ENCODE measurements at places on chromosomes 3 and 15.

GRCh38 chr15:66948294-66948693 lies 117.1 kb upstream of the SMAD3 start:
- DNase-seq: peak; percentile 60

DNA sequence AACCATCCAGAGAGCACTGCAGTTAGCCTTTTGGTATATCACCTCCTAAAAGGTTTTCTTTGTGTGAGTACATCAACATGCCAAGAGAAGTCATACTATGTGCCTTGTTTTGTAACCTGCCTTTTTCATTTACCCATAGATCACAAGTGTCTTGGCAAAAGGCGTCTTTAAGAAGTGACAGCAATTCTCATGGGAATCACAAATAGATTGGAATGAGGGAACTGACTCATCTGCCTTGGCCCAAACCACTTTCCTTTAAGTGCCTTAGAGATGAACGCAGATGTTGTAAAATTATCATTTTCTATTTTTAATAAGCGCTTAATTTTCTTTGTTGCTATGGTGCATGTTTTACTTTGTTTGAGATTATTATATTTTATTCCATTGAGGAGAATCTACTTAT lies 20.7 kb upstream of the POMGNT2 start:
- no peak for DNase-seq

GRCh38 chr3:18446149-18446825 lies 21.1 kb upstream of the SATB1 start:
- DNase-seq: no peak

DNA sequence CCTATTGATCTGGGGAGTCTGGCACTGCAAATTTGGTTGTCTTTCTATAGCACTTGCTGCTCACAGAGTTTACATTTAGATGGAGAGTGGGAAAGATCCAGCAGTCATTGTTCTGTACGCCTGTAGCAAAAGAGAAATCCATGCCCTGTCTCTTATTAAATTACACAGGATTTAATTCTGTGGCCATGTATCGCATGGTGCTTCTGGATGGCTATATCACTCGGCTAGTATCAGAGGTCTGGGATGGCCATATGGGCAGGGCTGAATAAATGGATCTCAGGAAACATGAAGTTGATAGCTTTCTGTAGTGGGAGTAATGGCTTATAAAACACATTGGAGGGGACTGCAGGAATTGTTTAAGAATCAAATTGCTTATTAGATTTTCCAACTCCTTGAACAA lies 325.8 kb upstream of the DPH6 start:
- no peak for DNase-seq

- no peak for DNase-seq
Observed at GRCh38 chr3:29397406-29397805, 116.5 kb downstream of the RBMS3 start.

DNA sequence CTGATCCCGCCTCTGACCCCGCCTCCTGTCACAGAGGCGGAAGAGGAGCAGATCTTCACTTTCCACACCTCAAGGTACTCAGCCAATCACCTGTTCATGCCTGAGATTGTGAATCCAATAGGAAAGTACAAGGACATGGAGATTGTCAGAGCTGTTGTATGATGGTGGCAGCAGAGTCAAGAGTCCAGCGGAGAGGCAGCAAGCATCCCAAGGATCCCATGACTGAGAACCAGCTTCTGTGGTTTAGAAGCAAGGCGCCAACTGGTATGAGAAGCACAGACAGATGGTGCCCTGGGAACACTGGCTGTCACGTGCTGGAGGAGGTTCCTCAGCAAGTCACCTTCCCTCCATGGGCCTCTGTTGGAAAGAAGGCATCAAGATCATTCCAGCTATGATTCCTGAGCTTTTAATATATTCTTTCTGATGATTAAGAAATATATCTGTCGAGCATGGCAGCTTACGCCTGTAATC lies 93.9 kb downstream of the CPN2 start:
- no peak for DNase-seq

- DNase-seq: no peak
Observed at GRCh38 chr15:59291213-59291549, 81.5 kb downstream of the MYO1E start.

DNA sequence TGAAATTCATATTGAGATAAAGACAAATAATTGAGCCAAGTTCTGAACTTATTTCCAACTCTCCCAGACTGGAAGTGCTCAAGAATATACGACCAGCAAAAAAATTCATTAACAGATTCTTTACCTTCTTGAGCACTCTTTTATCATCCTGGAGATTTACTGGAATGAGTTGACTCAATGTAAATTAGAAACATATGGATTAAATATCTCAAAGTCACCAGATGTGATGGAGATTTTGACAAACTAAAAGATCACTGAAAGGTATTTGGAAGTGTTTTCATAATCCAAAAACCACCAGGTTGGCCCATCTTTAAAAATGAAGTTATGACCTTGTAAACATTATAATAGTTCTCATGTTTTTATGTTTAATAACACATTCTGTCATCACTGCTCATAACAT lies 433.2 kb upstream of the RASGRP1 start:
- no peak for DNase-seq

GRCh38 chr3:195522254-195523023 lies 20.7 kb downstream of the PPP1R2 start:
- peak; percentile 59 for DNase-seq

- DNase-seq: no peak
Observed at GRCh38 chr15:60400944-60401343, 3.2 kb upstream of the ANXA2 start.

DNA sequence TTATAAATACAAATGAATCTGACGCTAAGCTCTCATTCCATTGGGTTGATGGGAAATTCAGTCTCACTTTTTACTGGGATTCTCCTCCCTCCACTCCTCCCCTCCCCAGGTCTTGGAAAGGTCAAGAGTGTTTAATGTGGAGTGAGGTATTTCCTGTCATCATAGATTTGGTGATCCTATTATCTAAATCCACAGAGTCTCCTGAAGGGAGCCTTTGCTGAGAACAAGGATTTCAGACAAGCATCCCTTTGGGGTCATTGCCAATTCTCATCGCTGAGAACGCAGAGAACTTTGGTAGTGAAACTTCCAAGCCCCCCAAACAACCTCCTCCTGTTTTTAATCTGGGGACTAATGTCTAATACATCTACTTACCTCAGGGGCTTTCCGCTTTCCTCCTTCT lies 297.9 kb downstream of the OTOL1 start:
- DNase-seq: no peak

DNA sequence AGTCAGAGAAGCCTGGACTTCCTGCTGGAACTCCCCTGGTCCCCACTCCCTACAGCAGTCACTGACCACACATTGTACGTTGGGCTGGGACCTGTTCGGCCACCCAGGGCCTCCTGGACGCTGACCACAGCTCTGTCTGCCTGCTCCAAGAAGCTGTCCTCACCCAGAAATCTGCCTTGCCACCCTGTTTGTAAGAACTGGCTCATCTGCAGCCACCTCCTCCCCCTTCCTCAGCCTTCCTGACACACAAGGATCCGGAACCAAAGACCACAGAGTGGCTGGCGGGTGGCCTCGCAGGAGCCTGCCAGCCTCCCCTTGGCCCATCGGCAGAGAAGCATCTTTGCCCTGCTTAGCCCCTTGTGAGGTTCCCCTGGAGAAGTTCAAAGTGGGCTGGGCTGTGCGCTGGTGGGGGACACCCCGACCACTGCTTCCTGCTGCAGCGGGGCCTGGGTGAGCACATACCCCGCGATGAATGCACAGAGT lies 91.9 kb downstream of the PCSK6 start:
- no peak for DNase-seq

DNA sequence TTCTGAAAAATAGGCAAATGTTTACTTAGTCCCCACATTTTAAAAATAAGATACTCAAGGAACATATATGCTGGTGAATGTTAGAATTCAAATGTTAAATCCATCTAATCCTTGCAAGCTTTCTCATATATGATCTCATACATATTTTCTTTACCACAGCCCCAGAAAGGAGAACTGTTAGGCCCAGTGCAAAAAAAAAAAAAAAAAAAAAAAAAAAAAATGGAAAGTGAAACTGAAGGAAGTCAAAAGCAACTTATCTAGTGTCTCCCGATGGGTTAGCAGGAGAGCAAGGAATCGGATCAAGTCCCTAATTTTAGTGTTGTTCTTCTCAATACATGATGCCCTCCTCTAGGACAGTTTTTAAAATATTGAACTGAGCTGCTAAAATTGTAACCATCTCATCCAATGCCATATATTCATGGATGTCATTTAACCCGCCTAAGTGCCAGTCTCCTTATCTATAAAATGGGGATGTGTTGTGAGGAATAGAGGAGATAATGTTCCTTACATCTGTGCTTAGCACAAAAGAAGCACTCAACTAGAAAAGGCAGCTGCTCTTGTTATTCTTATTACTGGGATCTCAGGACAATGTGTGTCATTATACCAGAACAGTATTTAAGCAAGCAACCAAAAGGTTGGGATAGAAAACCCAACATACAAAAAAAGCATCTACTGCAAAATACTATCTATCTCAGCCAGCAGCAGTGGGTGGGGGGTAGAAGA lies 279.7 kb downstream of the MAGI1 start:
- DNase-seq: no peak

DNA sequence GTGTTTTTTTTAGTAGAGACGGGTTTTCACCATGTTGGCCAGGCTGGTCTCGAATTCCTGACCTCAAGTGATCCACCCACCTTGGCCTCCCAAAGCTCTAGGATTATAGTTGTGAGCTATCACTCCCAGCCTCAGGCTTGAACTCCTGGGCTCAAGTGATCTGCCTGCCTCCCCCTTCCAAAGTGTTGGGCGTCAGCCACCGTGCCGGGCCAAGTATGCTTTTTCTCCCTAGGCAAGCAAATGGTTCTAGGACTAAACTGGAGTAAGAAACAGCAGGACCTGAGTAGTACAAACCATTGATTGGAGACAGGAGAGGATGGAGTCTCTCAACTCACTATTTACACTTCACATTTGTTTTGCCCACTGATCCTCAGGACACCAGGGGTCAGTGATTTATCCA lies 4.6 kb upstream of the PTPN9 start:
- no peak for DNase-seq

DNA sequence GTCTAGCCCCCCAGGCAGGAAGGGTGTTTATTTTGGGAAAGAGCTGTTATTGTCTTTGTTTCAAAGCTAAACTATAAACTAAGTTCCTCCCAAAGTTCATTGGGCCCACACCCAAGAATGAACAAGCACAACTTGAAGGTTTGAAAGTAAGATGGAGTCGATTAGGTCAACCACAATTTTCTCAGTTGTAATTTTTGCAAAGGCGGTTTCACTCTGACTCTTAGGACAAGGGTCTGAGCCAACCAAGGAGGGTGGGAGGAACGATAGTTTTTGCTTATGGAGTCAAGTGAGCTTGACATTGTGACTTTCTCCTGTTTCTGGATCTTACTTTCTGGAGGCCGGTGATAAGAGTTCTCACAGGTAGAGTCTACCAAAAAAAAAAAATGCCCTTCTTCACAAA lies 5.8 kb upstream of the ZNF770 start:
- no peak for DNase-seq

- no peak for DNase-seq
Observed at GRCh38 chr3:126927401-126927750, 55.5 kb upstream of the PLXNA1 start.

GRCh38 chr15:98649472-98650416 lies 1.4 kb downstream of the IGF1R start:
- no peak for DNase-seq

GRCh38 chr3:151197981-151198767 lies 4.8 kb downstream of the GPR171 start:
- DNase-seq: no peak

GRCh38 chr3:8458238-8458661 lies 43.4 kb upstream of the LMCD1 start:
- DNase-seq: no peak

DNA sequence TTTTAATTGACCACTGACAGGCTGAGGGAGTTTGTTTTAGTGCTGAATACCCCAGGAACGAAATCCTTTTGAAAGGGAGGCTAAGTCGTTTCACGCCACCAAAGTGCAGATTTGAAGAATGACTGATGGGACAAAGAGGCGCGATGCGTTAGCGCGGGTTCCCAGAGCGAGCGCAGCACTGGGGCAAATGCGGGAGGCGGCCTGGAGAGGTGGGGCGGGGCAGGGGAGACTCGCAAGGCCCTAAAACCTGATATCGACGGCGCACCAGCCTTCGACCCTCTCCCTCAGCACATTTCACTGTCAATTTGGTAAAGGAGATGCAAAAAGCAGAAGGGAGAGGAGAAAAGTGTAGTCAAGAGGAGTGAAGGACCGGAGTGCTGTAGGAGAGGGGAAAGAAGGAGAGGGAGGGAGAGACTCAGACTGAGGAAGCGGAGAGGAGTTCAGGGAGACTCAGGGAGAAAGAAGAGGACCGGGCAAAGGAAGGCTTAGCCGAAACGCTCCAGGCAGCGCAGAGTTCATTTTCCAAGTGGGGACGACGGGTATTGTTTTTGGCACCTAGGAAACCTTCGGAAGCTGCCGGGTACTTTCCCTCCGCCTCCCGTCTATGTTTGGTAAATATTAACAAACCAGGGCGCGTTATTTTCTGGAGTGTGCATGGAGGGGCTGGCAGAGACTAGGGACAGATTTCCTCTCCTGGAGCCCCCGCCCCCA lies 3.8 kb upstream of the FOXB1 start:
- DNase-seq: peak; percentile 21

DNA sequence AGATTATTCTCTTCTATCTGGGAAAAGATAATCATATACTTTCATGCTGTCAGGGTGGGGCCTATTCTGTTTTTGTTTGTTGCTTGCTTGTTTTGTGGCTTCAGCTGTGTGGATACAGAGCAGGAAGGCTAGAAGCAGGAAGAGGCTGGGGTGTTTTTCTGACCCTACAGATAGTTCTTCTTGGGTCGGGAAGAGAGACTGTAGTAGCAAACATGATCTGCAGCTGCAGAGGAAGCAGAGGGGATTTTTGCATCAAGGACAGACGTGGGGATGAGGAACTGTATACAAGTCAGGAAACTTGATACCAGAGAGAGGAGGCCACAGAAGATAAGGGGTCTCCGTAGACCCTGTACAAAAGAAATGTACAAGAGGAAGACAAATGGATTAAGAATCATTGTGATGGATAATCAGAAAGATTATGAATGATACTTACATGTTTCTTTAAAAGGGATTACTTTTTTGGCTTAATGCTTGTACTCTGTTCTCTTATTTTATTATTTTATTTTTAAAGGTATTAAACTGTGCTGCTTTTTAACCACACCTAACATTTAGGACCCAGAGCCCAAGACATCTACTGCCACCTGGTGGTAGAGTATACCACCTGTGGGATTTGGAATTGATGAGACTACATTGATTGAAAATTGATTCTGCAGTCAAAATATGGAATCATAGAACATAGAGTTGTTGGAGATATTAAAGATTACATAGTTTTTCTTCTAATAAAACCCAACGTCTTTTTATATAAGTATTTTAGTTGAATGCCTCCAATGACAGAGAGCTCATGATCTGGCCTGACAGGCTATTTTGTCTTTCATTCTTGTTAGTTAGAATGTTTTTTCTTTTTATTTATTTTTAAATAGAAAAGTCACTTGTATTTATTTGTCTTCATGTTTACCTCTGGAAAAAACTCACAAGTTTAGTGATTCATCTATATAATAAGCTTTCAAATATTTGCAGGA lies 87.3 kb upstream of the ROPN1 start:
- peak; percentile 48 for DNase-seq

DNA sequence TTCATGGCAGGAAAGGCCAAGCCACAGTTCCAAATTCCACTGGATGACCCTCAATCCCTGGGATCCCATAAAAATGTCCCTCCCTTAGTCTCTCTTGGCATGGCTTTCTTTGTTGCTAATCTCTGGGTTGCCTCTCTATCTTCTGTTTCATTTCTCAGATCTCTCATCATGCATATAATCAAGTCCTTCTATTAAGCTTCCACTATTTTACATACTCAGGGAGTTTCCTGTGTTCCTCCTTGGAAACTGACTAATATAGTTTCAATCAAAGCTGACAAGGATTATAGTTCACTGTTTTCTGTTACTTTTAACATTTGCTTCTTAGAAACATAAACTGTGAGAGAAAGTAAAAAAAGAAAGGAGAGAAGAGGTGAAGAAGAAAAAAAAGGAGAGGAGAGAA lies 113.8 kb upstream of the COL8A1 start:
- DNase-seq: no peak
